ENCODE measurements at places on chromosomes 7 and 10. TPM values are rescaled to one million over a fixed set of nuclear protein-coding genes. Genes with fewer than 3 reads are reported as not detected.

The PDE1C gene
- total RNA-seq, result 60.9 TPM

The MSS51 gene
- total RNA-seq, result 3.6 TPM

The PIP gene
- total RNA-seq, result not detected

The CHAT gene
- total RNA-seq, result 1.8 TPM

The LZTS2 gene
- 62.8 TPM for total RNA-seq

The TLX1 gene
- not detected for total RNA-seq

The IKZF1 gene
- total RNA-seq, result 4.4 TPM

The AMPH gene
- 62.7 TPM for total RNA-seq

The TAS2R5 gene
- 8.6 TPM for total RNA-seq

The AKR1C3 gene
- total RNA-seq, result 6.0 TPM

The KLF14 gene
- total RNA-seq, result 0.16 TPM

The NKX1-2 gene
- total RNA-seq, result not detected

The TOMM7 gene
- total RNA-seq, result 63.6 TPM

The PDSS1 gene
- 10.6 TPM for total RNA-seq

The CALML5 gene
- 3.3 TPM for total RNA-seq

The WNT2 gene
- total RNA-seq, result 2.6 TPM

The MAGI2 gene
- total RNA-seq, result 49.4 TPM
